ENCODE measurements at places on chromosomes 3 and 15. TPM values are rescaled to one million over a fixed set of nuclear protein-coding genes. Genes with fewer than 3 reads are reported as not detected.

The LOXL1 gene
- 1.1 TPM for total RNA-seq

The CDC25A gene
- 5.0 TPM for total RNA-seq

The CGNL1 gene
- 17.9 TPM for total RNA-seq

The CFAP100 gene
- not detected for total RNA-seq

The BAHD1 gene
- 5.2 TPM for total RNA-seq

The STAC gene
- 0.40 TPM for total RNA-seq

The RLBP1 gene
- not detected for total RNA-seq

The ADGRG7 gene
- not detected for total RNA-seq

The TMCO5A gene
- total RNA-seq = not detected

The XXYLT1 gene
- 24.6 TPM for total RNA-seq

The EPHA3 gene
- total RNA-seq = not detected

The MYRIP gene
- 5.7 TPM for total RNA-seq

The SH3GL3 gene
- under 0.01 TPM for total RNA-seq

The MDFIC2 gene
- not detected for total RNA-seq

The REC114 gene
- total RNA-seq = not detected

The LRRC2 gene
- under 0.01 TPM for total RNA-seq

The HGD gene
- total RNA-seq = under 0.01 TPM

The SH2D7 gene
- not detected for total RNA-seq

The ADAMTS17 gene
- 0.40 TPM for total RNA-seq

The CHL1 gene
- not detected for total RNA-seq

The ZBBX gene
- total RNA-seq = not detected

The SPATA12 gene
- total RNA-seq = not detected

The CYP1A1 gene
- 8.5 TPM for total RNA-seq

The ZNF502 gene
- 2.6 TPM for total RNA-seq

The CLDN18 gene
- total RNA-seq = not detected

The SRGAP3 gene
- 0.44 TPM for total RNA-seq

The HYAL1 gene
- 5.8 TPM for total RNA-seq

The PXYLP1 gene
- total RNA-seq = 0.40 TPM

The TEX55 gene
- total RNA-seq = not detected

The DNAH12 gene
- not detected for total RNA-seq

The EFHB gene
- 0.20 TPM for total RNA-seq

The CCDC39 gene
- not detected for total RNA-seq

The FXR1 gene
- total RNA-seq = 143 TPM
